ENCODE measurements at places on chromosomes 6 and 20.
A peak's percentile ranks its signal among the peaks of the same experiment; 100 is the strongest.

DNA sequence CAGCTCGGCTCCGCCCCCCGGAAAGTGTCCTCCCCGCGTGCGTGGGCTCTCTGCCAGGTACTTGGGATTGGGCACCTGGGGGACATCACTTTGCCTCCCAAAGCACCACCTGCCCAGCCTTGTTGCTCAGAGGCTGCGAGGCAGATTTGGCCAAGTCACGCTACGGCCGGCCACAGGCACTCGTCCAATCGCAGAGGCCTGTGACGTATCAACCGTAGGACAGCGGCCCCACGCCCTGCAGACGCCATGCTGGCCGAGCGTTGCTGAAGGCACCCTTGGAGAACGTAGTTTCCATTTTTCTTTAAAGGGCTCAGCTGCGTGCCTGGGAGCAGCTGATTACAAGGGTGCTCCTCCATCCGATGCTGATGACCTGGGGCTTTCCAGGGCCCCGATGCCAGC is 3.1 kb downstream of the NTSR1 start:
- DNase-seq = no peak

GRCh38 chr20:41136680-41137613 is at the start of gene PLCG1:
TSS of gene PLCG1 (plus strand) at chr20:41137543. CDS start at chr20:41137642, 99 bp downstream.
- peak; percentile 92 for DNase-seq

DNA sequence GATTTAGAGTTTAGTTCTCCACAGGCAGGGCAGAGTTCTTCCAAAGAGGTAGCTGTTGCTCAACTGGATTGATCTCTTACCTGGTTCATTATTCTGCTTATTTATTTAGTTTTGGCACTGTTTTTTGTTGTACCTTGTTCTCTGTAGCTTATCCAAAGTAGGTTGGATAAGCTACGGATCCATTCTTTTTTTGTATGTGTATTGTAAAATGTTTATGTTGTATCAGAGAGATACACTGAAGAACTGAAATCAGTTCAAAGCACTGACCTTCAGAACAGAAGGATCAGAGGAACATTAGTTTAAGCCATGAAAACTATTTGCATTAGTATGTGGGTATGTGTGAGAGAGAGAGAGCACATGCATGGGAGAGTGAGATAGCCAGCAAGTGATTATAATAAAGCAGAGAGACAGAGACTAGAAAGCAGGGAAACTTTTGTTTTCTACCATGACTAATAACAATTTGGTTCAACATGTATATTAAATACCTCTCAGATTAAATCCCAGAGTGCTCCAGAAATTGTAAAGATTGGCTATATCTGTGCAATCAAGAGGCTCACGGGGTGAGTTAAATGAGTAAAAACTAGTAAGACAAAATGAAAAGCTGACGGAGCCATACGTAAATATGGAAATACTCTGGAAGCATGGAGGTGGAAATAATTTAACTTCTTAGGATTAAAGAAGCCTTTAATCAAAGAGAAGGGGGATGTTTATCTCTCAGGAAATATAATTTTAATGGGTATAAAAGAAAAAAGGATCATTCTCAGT is 40.2 kb downstream of the ITCH start:
- peak; percentile 24 for DNase-seq

DNA sequence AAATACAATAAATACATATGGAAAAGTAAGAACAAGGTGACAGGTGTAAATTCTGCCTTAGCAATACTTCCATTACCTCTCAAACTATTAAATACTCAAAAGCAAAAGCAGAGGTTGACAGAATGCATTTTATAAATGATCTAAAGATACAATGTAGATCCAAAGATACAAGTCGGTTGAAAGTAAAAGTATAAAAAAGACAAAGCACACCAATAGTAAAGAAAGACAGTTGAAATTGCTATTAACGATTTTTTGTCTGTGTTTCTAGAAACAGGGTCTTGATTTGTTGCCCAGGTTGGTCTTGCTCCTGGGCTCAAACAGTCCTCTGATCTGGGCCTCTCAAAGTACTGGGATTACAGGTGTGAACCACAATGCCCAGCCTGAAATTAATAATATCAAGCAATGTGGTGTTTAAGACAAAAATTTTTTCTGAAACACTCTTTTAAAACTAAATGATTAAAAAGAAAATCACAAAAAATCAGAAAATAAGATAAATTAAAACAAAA is 23.9 kb downstream of the ULBP1 start:
- DNase-seq = no peak

DNA sequence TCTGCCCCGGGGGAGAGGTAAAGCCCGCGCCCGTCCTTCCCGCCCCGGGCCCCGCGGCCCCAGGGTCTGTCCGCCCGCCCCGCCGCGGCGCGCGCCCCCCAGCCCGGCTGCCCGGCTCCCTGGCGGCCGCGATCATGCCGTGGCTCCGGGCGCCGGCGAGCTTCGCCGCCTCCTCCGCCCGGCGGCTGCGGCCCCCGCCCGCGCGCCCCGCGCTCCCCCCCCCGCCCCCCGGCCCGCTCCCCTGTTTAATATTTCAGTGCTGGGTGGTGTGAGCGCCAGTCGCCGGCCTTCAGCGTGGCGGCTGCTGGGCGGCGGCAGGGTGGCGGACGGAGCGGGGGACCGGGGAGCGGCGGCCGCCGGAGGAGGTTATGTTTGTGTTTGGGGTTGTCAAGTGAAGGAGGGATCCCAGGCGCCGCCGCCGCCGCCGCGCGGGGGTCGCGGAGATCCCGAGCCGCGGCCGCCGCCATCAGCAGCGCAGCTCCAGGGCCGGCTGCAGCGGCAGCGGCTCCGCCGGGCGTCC is at the start of gene HIVEP1:
TSS of gene HIVEP1 (plus strand) at position 275 of the 520 bp plus-strand sequence. CDS start 3,317 bp downstream, outside the sequence.
- peak; percentile 26 for DNase-seq

- DNase-seq = peak; percentile 79
Observed at GRCh38 chr6:35016502-35017321, 124.4 kb downstream of the TCP11 start.
